ENCODE measurements at places on chromosomes 2 and 18. TPM values are rescaled to one million over a fixed set of nuclear protein-coding genes. Genes with fewer than 3 reads are reported as not detected.

- no peak for DNase-seq
- H3K4me1 ChIP-seq, result no peaks in the 10 kb centered on the region
- no peak overlapping the region for H3K27ac ChIP-seq
- H3K4me3 ChIP-seq, result no peak overlapping the region
- H3K36me3 ChIP-seq, result no peaks in the 10 kb centered on the region
- H3K27me3 ChIP-seq, result peaks cover 10% of the 10 kb centered on the region
Observed at GRCh38 chr2:65845442-65846182, 413.2 kb upstream of the SPRED2 start.

Gene ELMOD3
- total RNA-seq, result 19.3 TPM

- H3K27ac ChIP-seq, result no peak overlapping the region
- H3K4me1 ChIP-seq, result 0 out of 2 replicates have a peak, but pooled peaks cover 3% of the 10 kb centered on the region
- no peak for DNase-seq
- no peak overlapping the region for H3K4me3 ChIP-seq
- no peaks in the 10 kb centered on the region for H3K36me3 ChIP-seq
- H3K27me3 ChIP-seq, result no peaks in the 10 kb centered on the region
Observed at GRCh38 chr18:46920653-46921052, 3.3 kb downstream of the KATNAL2 start.

Gene SERPINB13
- total RNA-seq, result not detected

Gene CD8B2
- not detected for total RNA-seq

DNA sequence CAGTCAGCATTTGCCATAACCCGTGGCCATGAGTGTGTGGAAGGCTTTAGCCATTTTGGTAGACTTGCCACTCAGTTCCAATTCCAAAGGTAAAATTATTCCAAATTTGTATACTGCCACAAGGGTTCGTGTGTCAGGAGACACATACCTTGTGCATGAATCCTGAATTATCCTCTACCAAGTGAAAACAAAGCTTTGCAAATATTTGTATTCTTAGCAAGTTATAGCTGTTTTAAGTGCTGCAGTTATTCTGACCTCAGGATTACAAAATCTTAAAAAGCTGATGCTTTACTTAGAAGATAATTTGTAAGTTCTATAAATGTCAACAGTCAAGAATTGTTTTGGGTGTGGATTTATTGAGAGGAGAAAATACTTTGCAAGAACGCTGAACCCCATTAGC is 100.6 kb downstream of the ANTXR1 start:
- no peak for DNase-seq
- H3K4me3 ChIP-seq, result no peak overlapping the region
- no peaks in the 10 kb centered on the region for H3K27me3 ChIP-seq
- H3K36me3 ChIP-seq, result peaks cover 45% of the 10 kb centered on the region
- H3K27ac ChIP-seq, result no peak overlapping the region

Gene SP100
- total RNA-seq, result 5.5 TPM

DNA sequence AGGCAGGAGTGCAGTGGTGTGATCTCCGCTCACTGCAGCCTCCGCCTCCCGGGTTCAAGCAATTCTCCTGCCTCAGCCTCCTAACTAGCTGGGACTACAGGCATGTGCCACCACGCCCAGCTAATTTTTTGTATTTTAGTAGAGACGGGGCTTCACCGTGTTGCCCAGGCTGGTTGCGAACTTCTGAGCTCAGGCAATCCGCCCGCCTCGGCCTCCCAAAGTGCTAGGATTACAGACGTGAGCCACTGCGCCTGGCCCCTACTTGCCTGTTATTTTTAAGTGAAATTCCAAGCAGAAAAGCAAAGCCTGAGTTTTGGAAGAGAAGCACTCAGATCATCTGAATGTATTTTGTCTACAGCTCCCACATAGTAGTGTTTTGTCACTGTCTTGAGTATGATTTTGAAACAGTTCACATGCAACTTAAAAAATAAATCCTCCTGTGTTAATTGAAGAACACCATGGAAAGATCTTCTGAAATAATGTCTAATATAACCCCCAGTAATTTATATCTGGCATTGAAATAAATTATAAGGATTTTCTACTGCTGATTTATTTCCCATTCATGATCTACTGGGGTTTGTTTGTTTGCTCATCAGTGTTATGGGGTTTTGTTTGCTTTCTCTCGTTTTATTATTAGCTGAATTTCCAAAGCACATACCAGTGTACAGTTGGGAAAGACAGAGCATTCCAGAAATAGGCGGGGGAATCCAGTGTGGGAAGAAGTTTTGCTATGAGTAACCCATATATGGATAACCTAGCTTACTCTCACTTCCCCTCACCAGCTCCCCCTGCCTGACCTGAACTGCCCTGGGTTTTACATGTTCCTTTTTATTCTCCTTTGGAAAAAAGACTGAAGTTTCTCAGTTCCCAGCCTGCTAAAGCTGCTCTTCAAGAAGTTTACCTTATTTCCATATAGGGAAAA is 80.1 kb upstream of the MAP3K20 start:
- no peak overlapping the region for H3K4me3 ChIP-seq
- DNase-seq, result peak; percentile 64
- H3K36me3 ChIP-seq, result no peaks in the 10 kb centered on the region
- no peaks in the 10 kb centered on the region for H3K27me3 ChIP-seq

DNA sequence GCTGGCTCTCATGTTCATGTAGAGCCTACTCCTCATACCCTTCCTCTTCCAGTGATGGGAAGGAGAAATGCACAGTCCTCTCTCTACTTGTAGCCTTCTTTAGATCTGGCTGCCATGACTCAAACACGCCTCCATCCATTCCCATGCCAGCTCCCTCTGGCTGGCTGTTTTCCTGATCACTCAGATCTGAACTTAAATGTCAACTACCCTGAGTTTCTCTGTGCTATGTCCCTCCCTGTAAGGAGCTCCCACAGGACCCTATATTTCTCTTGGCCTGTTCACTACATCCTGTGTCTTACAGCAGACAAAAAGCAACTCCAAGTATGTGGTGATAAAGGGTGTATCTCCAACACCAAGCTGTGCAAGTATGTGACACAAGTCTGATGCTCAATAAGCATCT is 152.4 kb downstream of the TCF4 start:
- H3K27ac ChIP-seq, result no peak overlapping the region
- H3K36me3 ChIP-seq, result no peaks in the 10 kb centered on the region
- no peak overlapping the region for H3K4me3 ChIP-seq
- H3K27me3 ChIP-seq, result no peaks in the 10 kb centered on the region

- DNase-seq, result peak; percentile 20
- H3K27me3 ChIP-seq, result no peaks in the 10 kb centered on the region
- peak overlapping the region; percentile 89 for H3K4me3 ChIP-seq
- peak overlapping the region; percentile 81 for H3K27ac ChIP-seq
Observed at GRCh38 chr2:71129114-71129901, 721 bp downstream of the MCEE start.

DNA sequence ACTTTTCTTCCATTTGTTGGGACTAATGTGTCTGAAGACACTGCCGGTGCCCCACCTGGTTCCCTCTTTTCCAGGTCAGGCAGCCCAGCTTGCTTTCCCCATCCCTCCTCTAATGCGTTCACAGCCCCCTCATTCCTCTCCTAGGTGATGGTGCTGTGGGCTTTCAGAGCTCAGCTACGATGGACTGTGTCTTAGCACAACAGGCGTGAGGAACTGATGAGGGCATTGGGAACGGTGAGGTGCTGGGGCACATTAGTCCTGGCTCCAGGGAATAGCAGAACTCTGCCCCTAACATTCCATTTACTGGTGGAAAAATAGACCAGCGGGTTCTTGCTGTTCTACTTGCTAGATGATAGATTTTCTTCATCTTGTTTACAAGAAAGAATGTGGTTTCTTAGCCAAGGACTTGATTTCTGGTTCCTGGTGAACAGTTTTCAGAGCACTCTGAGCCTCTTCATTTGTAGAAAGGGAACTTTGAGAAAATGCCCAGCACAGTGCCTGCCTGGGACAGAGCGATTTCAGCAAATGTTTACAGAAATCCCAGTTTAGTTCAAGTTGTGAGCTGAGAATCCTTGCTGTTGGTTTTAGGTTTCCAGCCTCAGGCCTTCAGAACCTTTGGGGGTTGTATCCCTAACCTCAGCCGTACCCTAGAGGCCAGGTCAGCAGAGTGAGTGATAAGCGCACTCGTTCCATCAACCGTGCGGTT is 42.5 kb downstream of the LDLRAD4 start:
- no peak for DNase-seq
- H3K27me3 ChIP-seq, result no peaks in the 10 kb centered on the region
- no peaks in the 10 kb centered on the region for H3K36me3 ChIP-seq
- H3K4me1 ChIP-seq, result no peaks in the 10 kb centered on the region

DNA sequence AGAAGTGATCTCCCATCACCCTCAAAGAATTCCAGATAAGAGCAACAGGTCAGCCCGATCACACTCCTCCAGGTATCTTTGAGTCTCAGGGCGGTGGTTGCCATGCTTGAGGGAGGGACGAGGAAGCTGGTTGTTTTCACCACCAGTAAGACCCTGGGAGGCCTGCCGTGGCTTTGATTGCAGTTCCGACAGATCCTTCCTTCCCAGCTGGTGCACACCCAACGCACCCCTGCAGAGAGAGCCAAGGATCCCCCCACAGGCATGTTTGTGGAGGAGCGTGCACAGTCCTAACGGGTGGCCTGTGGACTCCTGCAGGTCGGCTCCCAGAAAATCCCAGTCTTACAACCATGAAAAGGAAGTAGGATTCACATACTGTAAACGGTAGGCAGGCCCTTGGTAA is 13.8 kb upstream of the ZNF236 start:
- H3K27me3 ChIP-seq, result no peaks in the 10 kb centered on the region
- no peaks in the 10 kb centered on the region for H3K4me1 ChIP-seq
- H3K27ac ChIP-seq, result no peak overlapping the region
- no peaks in the 10 kb centered on the region for H3K36me3 ChIP-seq
- H3K4me3 ChIP-seq, result no peak overlapping the region

GRCh38 chr2:206154197-206154596 is 5.0 kb downstream of the NDUFS1 start:
- no peaks in the 10 kb centered on the region for H3K27me3 ChIP-seq
- H3K4me3 ChIP-seq, result no peak overlapping the region
- peaks cover 28% of the 10 kb centered on the region for H3K36me3 ChIP-seq
- H3K4me1 ChIP-seq, result no peaks in the 10 kb centered on the region
- H3K27ac ChIP-seq, result no peak overlapping the region

DNA sequence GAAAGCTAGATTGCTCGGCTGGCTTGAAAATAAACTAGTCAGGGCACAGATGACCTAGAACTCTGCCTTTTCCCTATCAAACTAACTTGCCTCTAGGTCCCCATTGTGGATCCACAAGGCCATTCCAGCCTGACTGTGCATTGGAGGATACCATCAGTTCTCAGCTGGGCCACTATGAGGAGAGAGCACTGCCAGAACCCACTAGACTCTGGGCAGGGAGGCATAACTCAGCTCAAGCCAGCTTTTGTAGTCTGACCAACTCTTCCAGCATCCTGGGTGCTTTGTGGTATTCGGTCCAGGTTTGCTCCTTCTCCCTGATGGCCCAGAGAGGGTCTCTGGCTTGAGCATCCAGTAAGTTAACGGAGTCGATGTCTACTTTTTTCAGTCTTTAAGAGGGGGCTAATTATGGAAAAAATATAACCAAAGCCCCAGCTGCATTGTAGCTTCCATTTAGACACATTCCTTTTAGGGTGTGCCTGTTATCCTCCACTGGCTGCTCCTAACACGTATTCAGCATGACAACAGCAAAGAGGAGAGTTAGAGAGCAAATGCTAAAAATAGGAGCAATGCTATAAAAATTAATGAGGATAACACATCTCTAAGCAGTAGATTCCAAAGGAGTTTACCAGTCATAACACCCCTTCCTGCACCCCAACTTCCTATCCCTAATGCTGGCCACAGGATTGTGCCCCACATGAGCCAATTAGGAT is 15.2 kb downstream of the GKN2 start:
- DNase-seq, result no peak
- H3K36me3 ChIP-seq, result no peaks in the 10 kb centered on the region
- H3K27me3 ChIP-seq, result no peaks in the 10 kb centered on the region
- H3K4me1 ChIP-seq, result no peaks in the 10 kb centered on the region
- no peak overlapping the region for H3K4me3 ChIP-seq

- H3K27ac ChIP-seq, result no peak overlapping the region
- H3K4me3 ChIP-seq, result no peak overlapping the region
- H3K4me1 ChIP-seq, result no peaks in the 10 kb centered on the region
- no peak for DNase-seq
- no peaks in the 10 kb centered on the region for H3K27me3 ChIP-seq
- H3K36me3 ChIP-seq, result no peaks in the 10 kb centered on the region
Observed at GRCh38 chr2:95525294-95526035, 40.9 kb upstream of the TRIM43B start.

Gene CRYGD
- not detected for total RNA-seq

Gene AP1S3
- total RNA-seq, result not detected

Gene FBXO36
- 0.13 TPM for total RNA-seq

DNA sequence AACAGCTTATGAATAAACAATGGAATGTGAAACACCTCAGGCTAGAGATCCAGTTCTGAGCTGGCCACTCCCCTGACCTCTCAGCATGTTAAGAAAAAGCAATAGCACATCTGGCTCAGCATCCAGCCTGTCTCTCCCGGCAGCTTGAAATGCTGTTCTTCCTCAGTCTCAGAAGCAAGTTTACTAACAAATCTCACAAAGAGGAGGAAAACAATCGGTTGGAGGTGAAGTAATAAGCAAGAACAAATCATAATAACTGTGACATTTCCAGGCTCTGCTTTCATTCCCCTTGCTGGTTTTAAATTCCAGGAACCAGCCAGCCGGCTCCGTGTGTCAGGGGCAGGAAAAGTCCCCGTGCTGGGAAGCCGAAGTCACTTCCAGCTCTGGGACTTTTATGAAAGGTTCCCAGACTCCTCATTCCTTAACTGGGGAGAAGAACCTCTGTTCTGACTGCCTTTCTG is 133.9 kb upstream of the ARL4C start:
- H3K36me3 ChIP-seq, result no peaks in the 10 kb centered on the region
- peak; percentile 25 for DNase-seq
- no peaks in the 10 kb centered on the region for H3K27me3 ChIP-seq
- peaks cover 19% of the 10 kb centered on the region for H3K4me1 ChIP-seq
- no peak overlapping the region for H3K27ac ChIP-seq

GRCh38 chr18:6975084-6975483 is 142.5 kb downstream of the LAMA1 start:
- H3K27me3 ChIP-seq, result no peaks in the 10 kb centered on the region
- H3K4me3 ChIP-seq, result no peak overlapping the region
- no peak overlapping the region for H3K27ac ChIP-seq
- DNase-seq, result no peak
- no peaks in the 10 kb centered on the region for H3K4me1 ChIP-seq

GRCh38 chr2:111626037-111626864 is 257.7 kb downstream of the ANAPC1 start:
- no peak overlapping the region for H3K4me3 ChIP-seq
- H3K27ac ChIP-seq, result no peak overlapping the region
- H3K36me3 ChIP-seq, result no peaks in the 10 kb centered on the region
- DNase-seq, result no peak
- H3K27me3 ChIP-seq, result no peaks in the 10 kb centered on the region

Gene FAM161A
- 14.3 TPM for total RNA-seq

Data from SJCRH30 (cell line).